ENCODE measurements at places on chromosomes 1 and 21. TPM values are rescaled to one million over a fixed set of nuclear protein-coding genes. Genes with fewer than 3 reads are reported as not detected.

- DNase-seq = no peak
These were observed 4.0 kb downstream of the FTCD start for GRCh38 chr21:46151261-46151988.

GRCh38 chr1:31681415-31681814, 22.4 kb downstream of the COL16A1 start:
- no peak for DNase-seq

GRCh38 chr1:225228871-225229303, 199.0 kb downstream of the LBR start:
- no peak for DNase-seq

DNA sequence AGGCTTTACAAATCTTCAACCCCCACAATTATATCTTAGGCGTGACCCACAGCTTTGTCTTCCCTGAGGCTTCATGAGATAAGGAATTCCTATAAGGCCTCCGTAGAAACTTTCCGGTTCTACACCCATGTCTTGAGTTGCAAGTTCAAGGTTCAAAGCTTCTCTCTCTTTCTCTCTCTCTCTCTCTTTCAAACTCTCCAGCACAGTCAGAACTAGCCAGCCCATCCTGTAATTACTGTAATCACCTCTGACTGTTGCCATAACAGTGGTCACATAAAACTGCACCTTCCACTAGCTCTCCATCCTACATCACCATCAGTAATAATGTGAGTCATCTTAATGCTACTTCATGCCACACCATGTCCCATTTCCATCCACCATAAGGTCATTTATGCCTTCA, 90.0 kb upstream of the NFASC start:
- no peak for DNase-seq

GRCh38 chr1:6508154-6508815, 16.8 kb upstream of the PLEKHG5 start:
- DNase-seq = no peak

GRCh38 chr1:94231746-94232145, 5.6 kb downstream of the ARHGAP29 start:
- DNase-seq = no peak

- DNase-seq = no peak
These were observed 49.6 kb downstream of the SLC66A1 start for GRCh38 chr1:19361611-19362147.

GRCh38 chr21:39117440-39117970, 65.7 kb downstream of the PSMG1 start:
- DNase-seq = no peak

- DNase-seq = no peak
These were observed 50.9 kb downstream of the PTPN14 start for GRCh38 chr1:214500340-214501055.

DNA sequence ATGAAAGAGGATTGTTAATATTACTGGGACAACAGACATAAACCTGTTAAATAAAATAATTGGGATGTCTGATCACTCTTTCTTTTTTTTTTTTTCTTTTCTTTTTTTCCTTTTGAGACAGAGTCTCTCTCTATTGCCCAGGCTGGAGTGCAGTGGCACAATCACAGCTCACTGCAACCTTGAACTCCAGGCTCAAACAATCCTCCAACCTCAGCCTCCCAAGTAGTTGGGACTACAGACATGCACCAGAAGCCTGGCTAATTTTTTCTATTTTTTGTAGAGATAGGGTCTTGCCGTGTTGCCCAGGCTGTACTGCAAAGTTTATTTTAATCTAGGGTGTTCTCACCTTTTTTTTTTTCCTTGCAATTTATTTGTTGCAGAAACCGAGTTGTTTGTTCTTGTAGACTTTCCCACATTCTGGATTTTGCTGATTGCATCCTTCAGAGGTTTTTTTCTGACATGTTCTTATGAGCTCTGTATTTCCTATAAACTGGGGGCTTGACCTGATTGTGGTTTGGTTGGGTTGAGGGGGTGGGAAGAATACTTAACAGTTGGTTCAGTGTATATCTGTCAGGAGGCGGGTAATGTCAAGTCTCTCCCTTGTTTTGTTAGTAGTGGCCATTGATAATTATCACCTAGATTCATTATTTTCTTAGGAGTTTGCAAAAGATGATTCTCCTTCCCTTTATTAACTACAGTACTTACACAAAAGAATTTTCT, 125.2 kb downstream of the MAST2 start:
- DNase-seq = no peak

- no peak for DNase-seq
These were observed 1.7 kb upstream of the CHI3L2 start for GRCh38 chr1:111225717-111226400.

GRCh38 chr1:91165033-91165654, 143.3 kb upstream of the ZNF644 start:
- peak; percentile 79 for DNase-seq

Gene BATF3
- 7.4 TPM for total RNA-seq

Gene TTC22
- not detected for total RNA-seq

Gene ELAPOR1
- total RNA-seq = not detected

Gene FOXE3
- not detected for total RNA-seq

Gene PTPN7
- not detected for total RNA-seq

Gene FMO2
- total RNA-seq = not detected

Measured in SK-MEL-5 (cell line).